HAP-1 (cell line): ENCODE measurements at places on chromosomes 6 and 20.

DNA sequence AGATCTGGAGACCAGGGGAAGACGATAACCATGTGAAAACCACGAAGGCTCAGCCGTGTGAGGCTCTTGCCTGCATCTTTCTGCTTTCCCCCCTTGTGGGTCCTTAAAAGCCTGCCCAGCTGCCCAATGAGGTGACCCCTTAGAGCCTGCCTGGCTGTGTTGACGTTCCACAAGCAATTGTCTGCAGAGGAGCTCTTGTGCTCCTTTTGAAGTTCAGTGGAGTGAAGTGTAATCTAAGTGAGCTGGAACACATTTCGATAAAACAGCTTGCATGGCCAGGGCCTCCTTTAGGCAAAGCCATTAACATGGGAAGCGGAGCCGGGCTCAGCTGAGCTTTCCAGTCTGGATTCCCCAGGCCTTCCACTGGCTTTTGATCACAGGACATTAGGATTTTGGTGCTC, 27.3 kb upstream of the TCP11 start:
- no peak for DNase-seq

DNA sequence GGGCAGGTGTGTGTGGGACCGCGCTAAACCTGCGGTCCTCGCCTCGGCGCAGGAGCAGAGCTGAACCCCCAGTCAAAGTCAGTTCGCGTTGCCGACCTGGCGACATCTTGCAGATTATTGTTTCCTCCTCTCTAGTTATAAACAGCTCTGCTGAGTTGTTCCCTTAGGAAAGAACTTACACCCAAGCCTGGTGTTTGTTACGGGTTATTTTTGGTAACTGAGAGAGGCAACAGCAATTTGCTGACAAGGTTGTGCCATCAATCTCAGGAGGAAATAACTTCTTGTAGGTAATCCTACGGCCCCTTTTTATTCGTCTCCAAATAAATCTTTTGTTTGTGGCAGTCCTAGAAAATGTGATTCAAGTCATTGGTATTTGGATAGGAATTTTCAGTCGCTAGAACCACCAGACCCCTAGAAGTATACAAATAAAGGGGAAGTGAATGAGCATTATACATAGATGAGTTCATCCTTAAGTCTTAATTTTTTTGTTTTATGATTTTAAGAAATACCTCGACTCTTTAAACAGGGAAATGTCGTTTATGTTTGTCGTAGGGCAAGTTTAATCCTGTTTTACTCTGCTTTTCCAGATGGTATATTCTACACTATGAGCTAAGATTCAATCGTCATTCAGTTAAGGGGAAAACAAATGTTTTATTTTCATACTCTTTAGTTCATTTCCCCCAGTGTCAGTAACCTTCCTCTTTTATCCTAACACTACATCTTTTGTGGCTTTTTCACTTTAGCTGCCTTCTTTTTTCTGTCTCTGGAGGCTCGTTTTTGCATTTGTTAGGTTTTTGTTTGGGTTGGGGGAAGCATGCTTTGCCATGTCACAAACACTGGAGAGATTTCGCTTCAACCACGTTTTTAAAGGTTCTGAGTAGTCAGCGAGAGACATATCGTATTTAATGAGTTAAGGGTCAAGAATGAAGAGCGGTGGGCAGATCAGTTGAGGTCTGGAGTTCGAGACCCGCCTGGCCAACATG, 1.2 kb downstream of the PM20D2 start:
- DNase-seq: peak; percentile 47

GRCh38 chr6:158769234-158769770, 49.9 kb downstream of the EZR start:
- no peak for DNase-seq

DNA sequence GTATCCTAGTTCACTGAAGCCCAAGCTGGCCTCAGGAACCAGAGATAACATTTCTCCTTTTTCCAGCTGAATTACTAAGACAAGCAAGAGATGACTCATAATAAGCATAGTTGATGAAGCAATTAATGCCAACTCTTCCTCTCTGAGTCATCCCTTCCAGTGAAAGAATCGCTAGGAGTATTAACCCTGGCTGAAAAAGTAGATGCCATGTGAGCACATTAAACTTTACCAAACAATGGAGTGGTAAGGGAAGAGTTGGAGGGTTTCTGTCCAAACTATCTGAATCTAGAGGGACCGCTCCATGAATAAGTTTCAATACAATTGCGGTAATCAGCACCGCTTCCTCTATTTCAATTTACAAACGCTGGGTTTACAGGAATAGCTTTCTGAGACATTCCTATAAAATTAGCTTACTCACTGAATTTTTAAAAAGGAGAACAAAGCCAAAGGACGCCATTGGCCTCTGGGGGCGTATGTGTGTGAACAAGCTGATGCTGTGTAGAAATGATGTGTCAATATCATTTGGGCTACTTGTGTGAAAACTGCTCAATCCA, 48.3 kb downstream of the ATXN1 start:
- DNase-seq: peak; percentile 47
